ENCODE measurements at places on chromosomes 16 and 17.

- no peak for DNase-seq
These were observed 26.6 kb downstream of the STH start for GRCh38 chr17:46025510-46026165.

DNA sequence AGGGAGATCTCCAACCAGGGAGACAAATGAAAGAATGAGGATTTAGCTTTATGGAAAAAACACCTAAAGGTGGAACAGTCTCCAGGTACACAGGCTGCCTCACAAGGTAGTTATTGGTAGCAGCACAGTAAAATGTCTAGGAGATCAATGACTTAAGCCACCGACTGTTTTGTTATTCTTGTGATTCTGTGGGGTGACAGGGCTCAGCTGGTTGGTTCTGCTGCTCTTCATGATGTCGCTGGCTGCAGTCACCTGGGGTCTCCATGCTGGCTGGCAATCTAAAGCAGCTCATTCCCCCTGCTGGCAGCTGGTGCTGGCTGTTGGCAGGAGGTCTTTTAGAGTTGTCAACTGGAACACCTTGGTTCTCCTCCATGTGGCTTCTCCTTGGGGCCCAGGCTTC lies 69.2 kb downstream of the FOXL1 start:
- no peak for DNase-seq

DNA sequence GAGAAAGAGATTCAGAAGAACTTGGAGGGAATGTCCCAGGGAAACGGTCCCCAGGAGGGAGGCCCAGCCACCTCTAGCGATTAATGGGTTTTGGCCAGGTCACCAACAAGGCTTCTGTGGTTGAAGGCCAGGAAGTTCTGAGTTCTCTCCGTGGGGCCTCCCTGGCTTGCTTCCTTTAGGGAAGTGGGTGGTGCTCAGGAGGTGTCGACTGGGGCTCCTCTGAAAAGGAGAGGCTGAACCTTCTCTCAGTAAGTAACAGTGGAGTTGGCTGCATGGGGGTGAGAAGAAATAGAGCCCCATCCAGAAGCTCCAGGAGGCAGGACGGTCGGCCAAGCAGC lies 77.1 kb upstream of the GSE1 start:
- no peak for DNase-seq

- peak; percentile 68 for DNase-seq
These were observed 135.5 kb upstream of the CRHR1 start for GRCh38 chr17:45648642-45649041.

DNA sequence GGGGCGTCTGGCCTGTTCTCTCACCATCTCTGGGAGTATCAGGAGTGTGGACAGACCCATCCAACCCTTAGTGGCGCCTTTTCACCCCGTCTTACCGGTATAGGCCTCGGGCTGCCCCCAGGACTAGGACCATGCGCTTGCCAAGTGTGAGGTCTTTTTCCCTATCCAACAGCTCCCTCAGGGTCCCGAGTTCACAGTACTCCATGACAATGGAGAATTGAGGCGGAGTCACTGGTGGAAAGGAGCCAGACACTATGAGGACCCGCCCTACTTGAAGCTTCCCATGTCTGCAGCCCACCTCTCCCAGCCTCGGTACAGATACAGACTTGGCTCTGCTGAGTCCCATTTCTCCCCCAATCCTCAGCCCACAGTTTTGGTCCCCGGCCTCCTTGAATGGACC lies 15.9 kb upstream of the RFWD3 start:
- DNase-seq = no peak

DNA sequence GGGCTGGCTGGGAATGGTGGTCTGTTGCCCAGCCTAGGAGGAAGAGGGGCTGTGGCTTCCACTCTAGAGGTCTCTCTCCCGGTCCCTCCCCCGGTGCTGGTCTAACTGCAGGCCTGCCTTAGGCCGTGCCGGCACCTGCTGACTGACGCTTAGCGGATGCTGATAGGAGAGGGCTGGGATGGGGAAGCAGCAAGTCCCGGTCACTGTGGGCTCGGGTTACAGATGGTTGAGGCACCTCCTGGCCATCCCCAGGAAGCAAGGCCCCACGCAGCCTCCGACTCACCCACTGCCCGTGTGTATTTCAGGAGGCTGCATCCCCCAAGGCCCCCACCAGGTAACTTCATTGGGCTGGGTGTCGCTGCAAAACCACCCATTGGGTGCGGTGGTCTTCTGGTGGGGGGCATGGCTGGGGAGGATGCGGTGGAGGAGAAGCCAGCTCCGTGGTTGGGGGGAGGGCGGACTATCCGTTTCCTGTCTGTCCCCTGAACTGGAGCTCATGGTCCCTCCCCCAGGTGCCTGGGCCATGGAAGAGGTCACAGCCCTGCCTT lies 278.9 kb downstream of the SEC14L1 start:
- DNase-seq = peak; percentile 66
